Chondrocyte (in vitro differentiated cells): ENCODE measurements at places on chromosomes 4 and X. TPM values are rescaled to one million over a fixed set of nuclear protein-coding genes. Genes with fewer than 3 reads are reported as not detected.

- no peak for DNase-seq
Observed at GRCh38 chr4:48858130-48858529, 27.2 kb downstream of the OCIAD1 start.

DNA sequence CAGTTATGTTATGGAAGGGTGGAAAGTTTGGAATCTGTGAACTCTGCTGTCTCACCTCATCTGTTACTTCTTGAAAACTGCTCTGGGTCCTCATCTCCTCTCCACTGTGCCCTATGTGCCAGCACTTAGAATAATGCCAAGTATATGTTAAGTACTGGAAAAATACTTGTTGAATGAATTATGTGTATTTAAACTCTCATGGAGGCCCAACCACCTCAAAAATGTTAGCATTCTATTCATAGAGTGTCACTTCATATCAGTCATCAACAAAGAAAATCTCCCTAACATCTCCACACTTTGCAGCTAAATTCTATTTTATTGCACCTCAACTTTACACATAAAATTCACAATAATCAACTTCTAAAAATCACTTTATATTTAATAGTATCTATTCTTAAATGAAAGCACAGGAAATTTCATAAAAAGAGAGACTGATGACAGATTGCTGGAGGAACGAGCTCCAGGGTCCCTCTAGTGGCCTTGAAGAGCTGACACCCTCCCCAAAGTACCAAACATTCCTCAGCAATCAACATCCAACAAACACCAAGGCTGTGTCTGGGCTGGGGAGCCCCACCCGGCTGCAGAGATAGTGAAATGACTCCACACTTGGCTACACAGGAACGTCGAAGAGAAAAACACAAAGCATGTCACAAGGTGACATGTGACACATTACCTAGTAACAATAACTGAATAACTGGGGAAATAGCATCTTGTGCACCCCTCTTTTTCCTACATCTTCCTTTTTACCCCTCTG is 45.8 kb downstream of the SLC39A8 start:
- DNase-seq: no peak

- no peak for DNase-seq
Observed at GRCh38 chr4:38989487-38989886, 42.7 kb downstream of the TMEM156 start.

DNA sequence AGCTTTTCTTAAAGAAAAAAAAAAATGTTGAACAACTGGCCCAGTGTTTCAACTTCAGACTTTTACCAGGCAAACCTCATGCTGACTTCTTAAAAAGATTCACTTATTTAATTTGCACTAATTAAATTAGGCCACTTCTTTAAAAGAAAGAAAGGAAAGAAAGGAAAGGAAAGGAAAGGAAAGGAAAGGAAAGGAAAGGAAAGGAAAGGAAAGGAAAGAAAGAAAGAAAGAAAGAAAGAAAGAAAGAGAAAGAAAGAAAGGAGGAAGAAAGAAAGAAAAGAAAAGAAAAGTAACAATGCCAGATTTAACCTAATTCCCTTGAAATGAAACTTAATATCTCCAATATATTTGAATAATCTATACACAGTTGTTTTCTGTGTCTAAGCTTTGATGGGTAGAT is 71.4 kb upstream of the PRPS2 start:
- no peak for DNase-seq

The MSANTD1 gene
- total RNA-seq: 0.55 to 1.7 TPM (median 0.64 TPM) in 3 replicates

GRCh38 chr4:106329041-106329618 is 12.8 kb downstream of the AIMP1 start:
- DNase-seq: no peak

DNA sequence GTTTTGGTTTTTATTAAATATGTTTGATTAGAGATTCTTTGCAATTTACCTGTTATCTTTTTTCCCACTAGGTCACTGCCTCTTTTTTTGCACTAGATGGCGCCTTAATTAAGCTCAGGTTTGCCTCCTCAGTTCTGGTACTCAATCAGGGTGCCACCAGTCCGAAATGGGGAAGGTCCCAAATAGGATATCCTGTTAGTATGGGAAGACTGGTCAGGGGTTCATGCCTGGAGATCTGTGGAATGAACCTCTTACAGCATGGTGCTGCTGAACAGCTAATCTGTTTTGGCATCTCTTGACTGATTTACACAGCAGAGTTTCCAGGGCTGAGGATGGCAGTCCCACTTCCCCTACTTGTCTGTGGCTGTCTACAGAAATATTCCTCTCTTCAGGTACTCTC is 24.2 kb upstream of the VSIG1 start:
- no peak for DNase-seq

GRCh38 chr4:187183346-187183745 is 459.7 kb upstream of the FAT1 start:
- no peak for DNase-seq
